ENCODE measurements at places on chromosomes 7 and 10. TPM values are rescaled to one million over a fixed set of nuclear protein-coding genes. Genes with fewer than 3 reads are reported as not detected.

Gene PNLIPRP2
- not detected for total RNA-seq

Gene ANKRD61
- not detected for total RNA-seq

Gene CAV2
- total RNA-seq: 199 TPM

Gene CALHM3
- total RNA-seq: not detected

Gene CYP2C18
- not detected for total RNA-seq

Gene WIPF3
- total RNA-seq: 0.27 TPM

Gene BMPER
- not detected for total RNA-seq

Gene SPDYE16
- not detected for total RNA-seq

Gene GLI3
- 1.8 TPM for total RNA-seq

Gene FAM241B
- 14.2 TPM for total RNA-seq

Gene NPTX2
- total RNA-seq: 40.5 TPM

Gene DNTT
- total RNA-seq: 0.30 TPM

Gene MAGI2
- total RNA-seq: 0.84 TPM

All from Caki2 (cell line).